ENCODE measurements at places on chromosomes 7 and 10. TPM values are rescaled to one million over a fixed set of nuclear protein-coding genes. Genes with fewer than 3 reads are reported as not detected.

GRCh38 chr7:123492485-123492884, 41.9 kb downstream of the IQUB start:
- no peak for DNase-seq

- DNase-seq: no peak
These were observed 74.9 kb downstream of the BEND7 start for GRCh38 chr10:13453896-13454295.

- peak; percentile 53 for DNase-seq
These were observed 142.1 kb downstream of the PHTF2 start for GRCh38 chr7:77940647-77941046.

DNA sequence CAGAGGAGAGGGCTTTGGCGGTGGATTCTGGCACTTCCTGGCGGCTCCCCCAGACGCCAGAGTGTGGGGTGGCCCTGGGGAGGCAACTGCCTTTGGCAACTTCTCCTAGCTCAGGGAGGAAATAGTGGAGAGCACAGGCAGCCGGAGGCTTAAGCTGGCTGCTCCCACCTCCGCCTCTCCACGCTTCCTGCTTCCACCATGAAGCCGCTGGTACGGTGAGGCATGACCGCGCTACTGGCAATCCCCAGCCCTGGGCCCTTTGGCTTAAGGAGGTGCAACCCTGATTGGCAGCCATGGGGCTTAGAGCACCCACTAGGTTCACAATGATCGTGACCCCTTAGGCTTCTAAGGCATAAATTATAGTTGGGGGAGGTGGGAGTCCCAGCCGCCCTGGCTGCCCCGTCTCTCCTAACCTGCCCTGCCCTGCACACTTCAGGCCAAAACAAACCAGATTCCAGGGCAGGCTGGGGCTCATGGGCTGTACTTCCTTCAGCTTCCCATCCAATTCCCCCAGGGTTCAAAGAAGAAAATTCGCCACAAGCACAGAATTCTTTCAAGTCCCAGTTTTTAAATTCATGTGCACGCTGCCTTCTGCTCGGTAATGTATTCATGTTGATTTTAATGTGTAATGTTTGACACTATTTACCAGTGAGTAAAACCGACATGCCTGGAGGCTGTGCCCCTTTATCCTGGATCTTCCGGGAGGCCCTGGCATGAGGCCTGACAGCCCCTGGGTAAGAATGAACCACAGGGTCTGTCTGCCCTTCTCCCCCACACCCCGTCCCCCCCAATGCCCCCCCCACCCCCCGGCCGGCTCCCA, 90.7 kb upstream of the LRRC4 start:
- no peak for DNase-seq

GRCh38 chr7:149202831-149203231, 7.5 kb downstream of the ZNF282 start:
- DNase-seq: no peak

DNA sequence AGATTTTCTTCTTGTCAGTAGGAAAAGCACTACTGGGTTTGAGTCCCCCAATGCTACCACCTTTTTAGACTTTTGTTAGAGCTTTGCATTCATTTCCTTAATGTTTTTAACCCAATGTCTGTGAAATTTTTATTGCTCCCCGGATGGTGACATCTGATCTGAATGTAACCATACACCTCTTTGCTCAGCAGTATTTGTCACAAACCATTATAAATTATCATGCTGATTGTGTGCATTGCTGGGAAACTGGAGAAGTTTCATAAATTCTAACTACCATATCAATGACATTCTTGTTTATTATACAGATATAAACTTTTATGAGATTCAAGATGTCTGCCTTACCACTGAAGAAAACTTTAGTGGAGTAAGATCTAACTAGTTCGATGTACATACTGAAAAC, 8.5 kb downstream of the NRP1 start:
- DNase-seq: no peak

- DNase-seq: no peak
These were observed 91.9 kb upstream of the PLXDC2 start for GRCh38 chr10:19724287-19724686.

NEURL1 gene
- polyA plus RNA-seq: 21.2 TPM

RTKN2 gene
- 5.9 TPM for polyA plus RNA-seq

FAM221A gene
- 4.3 TPM for polyA plus RNA-seq

SUPV3L1 gene
- polyA plus RNA-seq: 32.8 TPM

MYO3A gene
- 0.46 TPM for polyA plus RNA-seq

All from muscle of back (tissue), 13 donors.